ENCODE measurements at places on chromosomes 7 and 10.

- no peak for DNase-seq
Observed at GRCh38 chr7:18497082-18497481, 1.5 kb downstream of the HDAC9 start.

DNA sequence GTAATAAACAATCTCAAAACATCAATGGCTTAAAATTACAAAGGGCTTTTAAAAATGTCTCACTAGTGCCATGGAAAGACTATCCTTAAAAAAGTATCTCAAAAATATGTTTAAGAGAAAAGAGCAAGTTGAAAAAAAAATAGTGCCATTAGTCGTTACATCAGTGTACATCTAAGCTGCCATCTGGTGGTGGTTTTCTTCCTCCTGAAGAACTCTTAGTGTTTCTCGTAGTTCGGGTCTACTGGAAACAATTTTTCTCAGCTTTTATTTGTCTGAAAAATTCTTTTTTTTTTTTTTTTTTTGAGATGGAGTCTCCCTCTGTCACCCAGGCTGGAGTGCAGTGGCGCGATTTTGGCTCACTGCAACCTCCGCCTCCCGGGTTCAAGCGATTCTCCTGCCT, 5.9 kb upstream of the GARIN1A start:
- DNase-seq = no peak

DNA sequence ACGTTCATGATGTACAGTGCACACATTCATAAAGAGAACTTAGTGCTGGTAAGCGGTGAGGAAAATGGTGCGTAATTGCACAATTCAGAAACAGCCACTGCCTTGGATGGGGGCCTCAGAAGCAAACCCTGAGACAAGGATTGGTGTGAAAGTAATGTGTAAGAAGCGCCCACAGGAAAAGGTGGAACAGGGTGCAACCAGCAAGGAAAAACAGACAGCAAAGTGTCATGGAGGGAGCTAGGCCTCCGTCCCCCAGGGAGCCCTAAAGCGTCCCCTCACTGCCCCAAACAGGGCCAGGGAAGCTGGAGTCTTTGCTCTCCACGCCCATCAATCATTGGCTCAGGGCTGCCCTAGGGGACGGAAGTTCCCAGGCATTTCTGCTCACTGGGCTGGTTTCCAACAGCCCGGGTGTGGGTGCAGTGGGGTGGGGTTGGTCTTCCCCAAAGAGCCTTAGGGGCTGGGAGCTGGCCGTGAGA, 9.6 kb upstream of the C10orf105 start:
- no peak for DNase-seq

DNA sequence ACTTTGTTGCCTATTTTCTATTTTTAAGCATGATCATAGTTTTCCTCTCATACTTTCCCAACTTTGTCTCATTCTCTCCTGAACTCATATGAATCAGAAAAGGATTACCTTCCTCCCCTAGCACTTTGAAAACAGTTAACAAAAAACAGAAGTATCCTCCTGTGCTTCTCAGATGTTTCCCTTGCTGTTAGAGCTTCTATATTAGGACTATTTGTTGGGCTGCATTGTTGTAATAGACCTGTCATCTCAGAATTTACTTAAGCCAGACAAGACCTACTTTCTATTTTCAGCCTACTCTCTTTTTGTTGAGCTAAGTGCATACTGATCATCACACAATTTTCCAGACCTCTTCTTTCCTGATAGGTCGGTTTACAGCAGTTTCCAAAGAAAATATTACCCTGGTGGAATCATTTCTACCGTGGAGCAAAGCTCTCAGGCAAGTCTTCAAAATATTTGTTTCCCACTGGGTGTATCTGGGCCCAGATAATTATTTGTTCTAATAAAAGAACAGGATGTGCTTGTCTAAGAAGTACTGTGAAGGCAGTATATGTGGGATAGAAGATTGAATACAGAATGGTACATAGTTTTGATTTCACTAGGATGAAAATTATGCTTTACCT, 411.9 kb upstream of the KLF6 start:
- DNase-seq = no peak

DNA sequence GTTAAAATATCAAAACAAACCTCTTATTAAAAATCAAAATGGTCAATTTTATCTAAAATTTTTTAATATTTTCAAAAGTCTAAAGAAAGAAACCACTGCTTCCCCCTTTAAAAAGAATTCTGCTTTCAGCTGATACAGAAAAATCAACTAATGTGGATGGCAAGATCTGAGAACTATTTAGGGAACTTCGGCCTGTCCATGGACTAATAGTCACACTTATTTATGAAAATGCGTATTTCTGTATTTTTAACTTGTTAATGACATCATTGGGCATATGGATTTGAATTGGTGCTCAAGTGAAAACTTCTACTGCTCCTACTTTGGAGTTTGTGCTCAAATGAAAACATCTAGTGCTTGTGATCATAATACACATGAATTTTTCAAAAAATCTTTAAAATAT, 31.9 kb downstream of the RNLS start:
- DNase-seq = no peak

DNA sequence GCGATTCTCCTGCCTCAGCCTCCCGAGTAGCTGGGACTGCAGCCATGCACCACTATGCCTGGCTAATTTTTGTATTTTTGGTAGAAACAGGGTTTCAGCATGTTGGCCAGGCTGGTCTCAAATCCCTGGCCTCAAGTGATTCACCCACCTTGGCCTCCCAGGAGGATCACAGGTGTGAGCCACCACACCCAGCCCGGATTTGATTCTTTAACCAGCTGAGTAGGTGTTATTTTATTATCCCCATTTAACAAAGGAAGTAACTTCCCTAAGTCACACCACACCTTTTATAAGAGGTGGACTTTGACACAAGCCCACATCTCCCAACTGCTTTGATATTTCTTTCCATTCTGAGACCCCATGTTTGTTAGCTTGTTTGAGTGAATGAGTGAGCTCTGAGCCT, 25.0 kb downstream of the SLC25A28 start:
- DNase-seq = no peak

All from effector memory CD8-positive, alpha-beta T cell (primary cell).